ENCODE measurements at places on chromosomes 3 and 15. TPM values are rescaled to one million over a fixed set of nuclear protein-coding genes. Genes with fewer than 3 reads are reported as not detected.

BFSP2 gene
- not detected for total RNA-seq

- H3K27ac ChIP-seq, result no peak within 1 kb of the TSS
- DNase-seq, result peak; percentile 71
- H3K27me3 ChIP-seq, result peaks cover 50% of the 10 kb centered on the region
- H3K36me3 ChIP-seq, result no peaks in the 10 kb centered on the region
These were observed at the start of gene MED12L for GRCh38 chr3:151085227-151085888. Gene MED12L (plus strand): TSS chr3:151085664. CDS start chr3:151086927, 1,263 bp downstream.

IGSF11 gene
- 2.2 TPM for total RNA-seq

DNA sequence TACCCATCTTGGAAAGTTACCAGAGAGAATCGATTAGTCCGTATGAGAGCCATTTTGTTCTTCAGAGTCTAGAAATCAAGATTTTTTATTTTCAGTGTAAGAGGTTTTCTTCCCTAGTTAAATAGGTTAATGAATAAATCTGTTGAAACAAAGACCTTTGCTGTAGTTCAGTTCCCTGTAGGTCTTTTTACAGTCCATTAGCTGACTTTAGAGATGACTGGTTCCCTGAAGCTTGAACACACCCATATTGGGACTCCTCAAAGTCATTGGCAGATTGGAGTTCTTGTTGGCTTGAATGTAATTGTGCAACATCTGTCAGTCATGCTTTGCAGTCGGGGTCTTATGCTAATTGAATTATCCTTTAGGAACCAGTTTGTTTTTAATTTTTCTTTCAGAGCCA is 45.3 kb downstream of the SEMA6D start:
- H3K27me3 ChIP-seq, result no peaks in the 10 kb centered on the region
- peaks cover 13% of the 10 kb centered on the region for H3K4me1 ChIP-seq
- no peak overlapping the region for H3K4me3 ChIP-seq
- H3K27ac ChIP-seq, result no peak overlapping the region
- H3K36me3 ChIP-seq, result peaks cover 77% of the 10 kb centered on the region

CLDN1 gene
- total RNA-seq, result 0.25 TPM

SHC4 gene
- total RNA-seq, result 0.49 TPM

DNA sequence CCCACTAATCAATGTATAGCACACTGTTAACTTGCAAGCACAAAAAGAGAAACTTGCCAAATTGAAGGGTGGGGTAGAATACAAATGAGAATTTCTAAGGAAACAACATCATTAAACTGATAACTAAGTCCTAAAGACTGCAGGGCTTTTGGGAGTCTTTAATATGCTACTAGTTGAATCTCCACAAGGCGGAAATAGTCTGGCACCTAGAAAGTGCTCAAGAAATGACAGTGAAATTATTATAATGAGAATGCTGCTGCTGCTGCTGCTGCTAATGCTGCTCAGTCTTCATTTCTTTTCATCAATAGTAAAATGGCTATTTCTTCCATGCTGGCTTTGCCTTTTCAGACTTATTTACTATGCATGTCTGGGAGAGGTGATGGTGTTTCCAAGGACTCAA is 91.8 kb downstream of the BTD start:
- no peak for DNase-seq
- peaks cover 5% of the 10 kb centered on the region for H3K4me1 ChIP-seq
- H3K36me3 ChIP-seq, result peaks cover 5% of the 10 kb centered on the region
- no peak overlapping the region for H3K4me3 ChIP-seq

GRCh38 chr3:197329382-197329781 is 31.0 kb upstream of the DLG1 start:
- H3K27me3 ChIP-seq, result no peaks in the 10 kb centered on the region
- H3K4me1 ChIP-seq, result peaks cover 15% of the 10 kb centered on the region
- H3K4me3 ChIP-seq, result no peak overlapping the region

GRCh38 chr15:65372787-65373067 is 5.1 kb downstream of the IGDCC3 start:
- H3K27ac ChIP-seq, result no peak overlapping the region
- H3K27me3 ChIP-seq, result no peaks in the 10 kb centered on the region
- DNase-seq, result no peak
- H3K4me1 ChIP-seq, result peaks cover 8% of the 10 kb centered on the region
- no peaks in the 10 kb centered on the region for H3K36me3 ChIP-seq

- no peak overlapping the region for H3K27ac ChIP-seq
- H3K27me3 ChIP-seq, result peaks cover 29% of the 10 kb centered on the region
- no peaks in the 10 kb centered on the region for H3K4me1 ChIP-seq
- no peak for DNase-seq
- H3K4me3 ChIP-seq, result no peak overlapping the region
These were observed 2.9 kb downstream of the MCTP2 start for GRCh38 chr15:94234300-94234699.

- no peak for DNase-seq
- no peaks in the 10 kb centered on the region for H3K27me3 ChIP-seq
- H3K4me1 ChIP-seq, result peaks cover 8% of the 10 kb centered on the region
- H3K27ac ChIP-seq, result no peak overlapping the region
These were observed 28.1 kb downstream of the DCLK3 start for GRCh38 chr3:36736301-36736700.

GRCh38 chr3:32238453-32239306 is at the start of gene CMTM8:
Gene CMTM8 (plus strand): TSS chr3:32238680. CDS start chr3:32238973, 293 bp downstream.
- peak within 1 kb of the TSS; percentile 69 for H3K4me3 ChIP-seq
- H3K27ac ChIP-seq, result peak within 1 kb of the TSS; percentile 61
- H3K36me3 ChIP-seq, result no peaks in the 10 kb centered on the region
- H3K27me3 ChIP-seq, result peaks cover 3% of the 10 kb centered on the region

DNA sequence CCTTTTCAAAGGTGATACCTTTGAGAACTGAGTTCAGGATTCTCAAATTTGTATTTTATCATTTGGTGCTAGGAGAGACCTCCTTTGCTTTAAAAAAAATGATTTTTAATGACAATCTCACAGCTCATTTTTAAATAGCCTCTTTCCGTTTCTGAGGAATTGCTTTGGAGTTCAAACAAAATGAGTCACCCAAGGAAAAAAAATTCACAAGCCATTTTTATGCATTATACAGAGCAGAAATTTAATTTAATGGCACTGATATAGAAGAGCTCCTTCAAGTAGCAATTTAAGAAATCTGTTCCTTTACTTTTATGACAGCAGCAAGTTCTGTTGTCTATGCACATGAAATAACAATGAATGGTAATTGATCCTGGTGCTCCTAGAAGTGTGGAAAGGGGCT is 337.9 kb upstream of the KCNMB2 start:
- H3K36me3 ChIP-seq, result no peaks in the 10 kb centered on the region
- H3K4me1 ChIP-seq, result peaks cover 27% of the 10 kb centered on the region
- no peak for DNase-seq
- H3K27me3 ChIP-seq, result no peaks in the 10 kb centered on the region

All from psoas muscle (tissue), 8 donors.